ENCODE measurements at places on chromosomes 2 and 18. TPM values are rescaled to one million over a fixed set of nuclear protein-coding genes. Genes with fewer than 3 reads are reported as not detected.

CXCR1 gene
- total RNA-seq, result not detected

LIPG gene
- total RNA-seq, result 1.9 TPM

RAMP1 gene
- 0.52 TPM for total RNA-seq

GAD1 gene
- not detected for total RNA-seq

LCT gene
- 0.02 TPM for total RNA-seq

RAB6C gene
- total RNA-seq, result not detected
